ENCODE measurements at places on chromosomes 4 and X.

- DNase-seq, result no peak
These were observed 1.6 kb downstream of the SCML1 start for GRCh38 chrX:17738737-17739535.

GRCh38 chr4:4948370-4948769 lies 70.9 kb downstream of the CYTL1 start:
- DNase-seq, result no peak

DNA sequence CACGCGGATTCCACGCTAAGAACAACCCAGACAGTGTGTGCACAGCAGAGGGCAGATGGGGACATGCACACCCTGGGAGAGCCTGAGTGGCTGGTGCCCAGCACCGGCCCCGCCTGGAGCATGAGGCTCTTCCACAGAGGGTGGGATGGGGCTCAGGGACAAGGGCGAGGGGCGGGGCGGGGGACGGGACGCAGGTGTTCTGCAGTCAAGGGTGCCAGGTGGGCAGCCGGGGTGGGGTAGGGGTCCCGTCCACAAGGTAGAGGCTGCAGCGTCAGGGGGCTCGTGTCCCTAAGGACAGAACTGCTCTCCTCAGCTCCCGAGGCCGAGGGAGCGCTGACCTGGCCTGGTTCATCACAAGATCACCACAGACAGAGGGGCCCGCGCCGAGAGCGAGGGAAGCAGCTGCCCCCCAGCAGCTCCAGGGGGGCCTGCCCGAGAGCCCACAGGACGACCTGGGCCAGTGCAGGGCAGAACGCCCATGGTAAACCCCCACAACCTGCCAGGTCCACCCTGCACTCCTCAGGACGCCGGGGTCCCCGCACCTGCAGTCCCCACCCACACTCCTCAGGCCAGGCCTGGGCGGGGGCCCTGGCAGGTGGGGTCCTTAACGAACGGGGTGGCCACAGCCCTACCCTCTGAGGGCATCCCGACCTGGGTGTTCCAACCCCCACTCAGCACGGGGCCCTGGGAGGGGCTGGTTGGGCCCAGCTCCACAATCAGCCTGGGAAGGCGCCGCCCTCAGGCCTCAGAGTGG lies 26.7 kb downstream of the CTBP1 start:
- DNase-seq, result no peak

GRCh38 chr4:8272472-8273428 lies 3.2 kb downstream of the HTRA3 start:
- no peak for DNase-seq

DNA sequence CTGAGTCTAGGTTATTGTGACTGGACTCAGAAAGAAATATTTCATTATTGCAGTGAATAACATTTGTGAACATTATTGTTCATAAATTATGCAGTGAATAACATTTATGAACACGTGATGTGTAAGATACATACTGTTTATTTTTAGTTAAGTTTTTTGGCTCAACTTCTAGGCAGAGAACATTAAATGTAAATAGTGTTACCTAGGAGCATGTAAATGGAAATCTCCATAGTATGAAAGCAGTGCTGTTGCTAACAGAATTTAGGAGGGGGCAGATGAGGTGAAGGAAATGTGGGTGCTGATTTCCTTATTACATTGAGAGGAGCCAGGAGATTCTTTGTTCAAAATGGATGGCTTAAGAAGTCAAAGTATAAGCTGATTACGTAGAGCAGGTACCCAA lies 45.0 kb downstream of the HTT start:
- no peak for DNase-seq

DNA sequence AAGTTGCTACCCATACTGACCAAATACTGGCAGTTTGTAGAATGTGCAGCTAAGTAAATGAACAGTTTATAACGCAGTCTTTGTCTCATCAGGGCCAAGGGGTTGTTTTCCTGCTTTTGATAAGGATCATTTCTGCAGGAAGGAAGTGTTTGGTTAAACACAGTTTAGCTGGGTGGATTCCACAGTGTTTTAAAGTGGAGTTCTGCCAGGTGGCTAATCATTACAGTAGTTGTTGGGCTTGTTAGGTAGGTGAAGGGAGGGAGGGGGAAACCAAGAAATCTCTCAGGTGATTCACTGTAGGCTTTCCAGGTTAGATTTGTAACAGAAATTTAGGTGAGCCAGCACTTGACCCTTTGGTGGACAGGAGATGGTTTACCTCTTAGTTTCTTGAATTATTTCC lies 58.1 kb downstream of the FNIP2 start:
- DNase-seq, result no peak

GRCh38 chrX:73215246-73215645 lies 595 bp upstream of the NAP1L2 start:
- no peak for DNase-seq

- no peak for DNase-seq
These were observed 26.8 kb upstream of the ATXN3L start for GRCh38 chrX:13346646-13347045.

DNA sequence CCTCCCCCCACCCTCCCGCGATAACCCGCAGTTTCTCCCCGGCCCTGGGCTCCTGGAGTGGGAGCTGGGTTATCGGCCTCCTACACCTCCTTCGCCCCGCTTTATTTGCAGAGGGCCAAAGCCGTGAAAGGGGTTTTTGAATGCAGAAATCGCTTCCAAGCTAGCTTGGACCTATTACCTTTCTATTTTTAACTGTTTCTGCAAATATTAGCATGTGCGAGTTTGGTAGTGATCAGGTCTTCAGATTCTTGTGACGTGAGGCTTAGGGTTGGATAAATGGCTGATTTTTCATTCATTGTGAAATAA lies 1.3 kb downstream of the USP9X start:
- no peak for DNase-seq

DNA sequence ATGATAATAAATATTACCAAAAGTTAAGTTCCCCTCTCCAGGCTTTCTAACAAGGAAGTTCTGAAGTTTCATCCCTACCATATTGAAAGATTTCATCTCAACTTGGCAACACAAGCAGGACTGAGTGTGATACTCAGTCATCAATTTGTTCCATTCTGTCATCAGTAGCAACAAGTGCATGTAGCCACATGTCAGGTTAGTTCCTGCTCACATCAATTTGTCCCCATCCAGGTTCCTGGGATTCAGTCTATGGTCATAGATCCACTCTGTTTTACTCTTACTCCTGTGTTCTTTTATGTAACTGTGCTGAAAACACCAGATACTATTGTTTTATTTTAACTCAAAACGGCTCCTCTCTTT lies 22.2 kb downstream of the SMPX start:
- no peak for DNase-seq

GRCh38 chr4:105120626-105121025 lies 26.1 kb upstream of the TET2 start:
- no peak for DNase-seq

DNA sequence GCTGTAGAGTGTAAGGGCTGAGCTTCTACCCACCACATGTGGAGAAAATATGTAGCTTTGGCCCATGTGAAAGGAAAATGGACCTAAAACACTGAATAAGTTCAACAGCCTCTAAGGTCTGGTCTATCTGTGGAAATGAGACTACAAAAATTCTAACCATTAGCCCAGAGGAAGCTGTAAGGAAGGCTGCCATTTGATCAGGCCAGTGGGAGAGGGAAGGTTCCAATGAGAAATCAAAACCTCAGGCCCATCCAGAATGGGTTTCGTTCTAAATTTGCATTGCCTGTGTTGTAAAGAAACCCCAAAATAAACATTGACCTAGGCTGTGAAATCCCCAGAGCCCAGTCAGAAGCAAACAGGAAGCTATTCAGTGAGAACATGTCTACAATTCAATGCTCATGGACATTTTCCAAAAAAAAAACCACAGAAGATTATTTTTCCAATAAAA lies 320.4 kb upstream of the SLC7A11 start:
- no peak for DNase-seq

DNA sequence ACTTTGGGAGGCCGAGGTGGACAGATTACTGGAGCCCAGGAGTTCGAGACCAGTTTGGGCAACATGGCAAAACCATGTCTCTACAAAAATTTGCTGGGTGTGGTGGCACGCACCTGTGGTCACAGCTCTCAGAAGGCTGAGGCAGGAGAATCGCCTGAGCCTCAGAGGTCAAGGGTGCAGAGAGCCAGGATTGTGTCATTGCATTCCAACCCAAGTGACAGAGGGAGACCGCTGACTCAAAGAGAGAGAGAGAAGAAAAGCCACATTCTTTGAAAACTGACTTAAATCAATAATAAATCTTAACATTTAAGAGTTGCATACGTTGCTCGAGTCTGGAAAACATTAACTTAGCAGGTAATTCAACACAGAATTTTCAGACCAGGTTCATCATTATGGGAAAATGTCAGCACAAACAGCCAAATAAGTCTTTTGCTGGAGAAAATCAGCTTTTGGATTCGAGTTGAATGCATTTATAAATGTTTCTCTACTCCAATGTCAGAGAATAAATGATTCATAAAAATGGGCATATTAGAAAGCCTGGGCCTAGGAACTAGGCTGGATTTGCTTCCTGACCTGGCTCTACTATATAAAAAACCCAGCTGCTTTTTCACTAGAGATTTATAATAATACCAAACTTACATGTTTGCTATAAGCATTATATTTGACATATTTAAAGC lies 68.3 kb upstream of the RBPJ start:
- DNase-seq, result no peak

DNA sequence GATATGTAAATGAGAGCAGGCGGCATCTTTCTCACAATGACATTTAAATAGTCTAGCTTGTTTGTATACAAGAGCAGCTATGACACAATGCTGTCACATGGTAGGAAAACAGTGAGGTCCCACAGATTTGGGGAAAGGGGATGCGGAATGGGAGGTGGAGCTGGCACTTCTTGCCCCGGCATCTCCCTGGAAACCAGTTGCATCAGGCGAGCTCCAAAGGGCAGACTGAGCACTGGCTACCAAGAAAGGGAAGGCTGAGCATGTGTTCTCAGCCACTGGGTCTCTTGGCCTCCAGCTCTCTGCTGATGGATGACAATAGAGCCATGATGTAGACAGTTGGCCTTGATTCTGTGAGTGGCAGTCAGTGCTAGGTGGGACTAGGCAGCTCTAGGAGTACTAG lies 109.0 kb downstream of the UCHL1 start:
- DNase-seq, result no peak

All from tibial nerve (tissue), 4 donors.